ENCODE measurements at places on chromosomes 16 and 17. TPM values are rescaled to one million over a fixed set of nuclear protein-coding genes. Genes with fewer than 3 reads are reported as not detected.

Gene FSCN2
- 1.8 TPM for total RNA-seq

Gene TNFRSF17
- total RNA-seq, result not detected

Gene TP53
- total RNA-seq, result 118 TPM

Gene PRSS33
- not detected for total RNA-seq

GRCh38 chr17:42502926-42503325 is 33.1 kb upstream of the NAGLU start:
- DNase-seq, result no peak

Gene DLG4
- total RNA-seq, result 102 TPM

GRCh38 chr17:48755356-48755755 is 26.8 kb upstream of the HOXB13 start:
- no peak for DNase-seq

GRCh38 chr17:72692676-72693075 is 399.8 kb downstream of the SLC39A11 start:
- no peak for DNase-seq

DNA sequence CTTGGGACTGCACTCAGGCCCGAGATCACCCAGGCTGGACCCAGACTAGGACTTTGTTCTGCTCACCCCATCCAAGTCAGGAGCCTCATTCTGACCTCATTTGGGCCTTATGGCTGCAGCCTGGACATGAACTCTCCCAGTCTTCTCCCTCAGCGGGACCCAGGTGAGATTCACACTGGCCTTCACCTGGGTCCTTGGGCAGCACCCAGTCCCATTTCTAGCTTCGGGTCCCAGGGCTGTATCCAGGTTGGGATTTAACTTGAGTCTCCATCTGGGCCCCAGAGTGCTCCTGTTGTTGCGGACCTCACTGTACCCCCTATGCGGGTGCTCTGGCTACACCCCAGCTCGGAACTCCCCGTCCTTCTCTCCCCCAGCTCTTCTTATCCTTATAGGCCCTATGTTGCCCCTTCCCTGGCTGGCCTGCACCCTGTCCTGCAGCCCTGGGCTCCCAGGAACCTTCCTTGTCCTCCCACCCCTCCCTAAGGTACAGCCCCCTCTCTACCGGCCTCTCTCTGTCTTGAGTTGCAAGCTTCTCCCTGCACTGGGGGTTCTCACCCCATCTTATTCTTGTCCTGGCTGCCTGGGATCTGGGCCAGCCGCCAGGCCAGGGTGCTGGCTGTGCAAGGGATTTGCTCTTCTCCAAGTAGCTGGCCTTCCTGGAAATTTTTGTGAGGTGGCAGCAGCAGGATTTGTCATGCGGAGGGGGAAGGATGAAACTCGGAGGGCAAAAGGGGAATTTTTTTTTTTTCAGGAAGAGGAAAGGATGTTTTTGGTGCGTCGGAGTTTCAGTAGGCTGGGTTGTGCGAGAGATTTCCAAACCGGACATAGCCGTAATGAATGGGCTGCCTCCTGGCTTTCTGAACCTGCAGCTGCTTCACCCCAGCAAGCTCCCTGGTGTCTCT is 904 bp downstream of the MAP2K3 start:
- peak; percentile 73 for DNase-seq

GRCh38 chr16:55690841-55691240 is 35.1 kb downstream of the SLC6A2 start:
- DNase-seq, result no peak

- no peak for DNase-seq
Observed at GRCh38 chr16:57800200-57801097, 1.8 kb downstream of the KIFC3 start.

DNA sequence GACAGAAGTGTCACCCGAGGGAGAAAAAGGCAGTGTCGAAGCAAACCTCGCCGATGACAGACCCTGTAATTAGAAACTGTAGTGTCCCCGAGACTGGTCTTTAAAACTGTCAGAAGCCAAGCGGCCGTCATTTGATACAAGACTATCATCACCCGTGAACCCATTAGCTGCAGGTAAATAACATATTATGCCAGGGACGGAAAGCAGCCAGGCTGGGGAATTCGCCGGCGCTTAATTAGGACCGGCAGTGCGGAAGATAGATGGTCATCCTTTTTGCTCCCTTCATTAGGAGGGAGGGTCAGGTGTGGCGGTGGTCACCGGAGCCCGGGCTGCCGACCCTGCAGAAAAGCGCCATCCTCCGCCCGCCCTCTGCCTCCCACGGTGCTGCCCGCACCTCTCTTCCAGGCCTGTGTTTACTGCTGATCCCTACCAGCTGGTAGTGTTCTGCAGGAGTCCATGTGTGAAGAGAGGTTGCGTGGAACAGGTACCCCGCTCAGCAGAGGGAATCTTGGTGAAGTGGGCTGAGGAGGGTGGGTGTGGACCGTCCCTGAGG is 109.4 kb upstream of the GSE1 start:
- no peak for DNase-seq

Gene ALOX15B
- total RNA-seq, result not detected

- no peak for DNase-seq
Observed at GRCh38 chr17:81034168-81034777, 678 bp upstream of the BAIAP2 start.

DNA sequence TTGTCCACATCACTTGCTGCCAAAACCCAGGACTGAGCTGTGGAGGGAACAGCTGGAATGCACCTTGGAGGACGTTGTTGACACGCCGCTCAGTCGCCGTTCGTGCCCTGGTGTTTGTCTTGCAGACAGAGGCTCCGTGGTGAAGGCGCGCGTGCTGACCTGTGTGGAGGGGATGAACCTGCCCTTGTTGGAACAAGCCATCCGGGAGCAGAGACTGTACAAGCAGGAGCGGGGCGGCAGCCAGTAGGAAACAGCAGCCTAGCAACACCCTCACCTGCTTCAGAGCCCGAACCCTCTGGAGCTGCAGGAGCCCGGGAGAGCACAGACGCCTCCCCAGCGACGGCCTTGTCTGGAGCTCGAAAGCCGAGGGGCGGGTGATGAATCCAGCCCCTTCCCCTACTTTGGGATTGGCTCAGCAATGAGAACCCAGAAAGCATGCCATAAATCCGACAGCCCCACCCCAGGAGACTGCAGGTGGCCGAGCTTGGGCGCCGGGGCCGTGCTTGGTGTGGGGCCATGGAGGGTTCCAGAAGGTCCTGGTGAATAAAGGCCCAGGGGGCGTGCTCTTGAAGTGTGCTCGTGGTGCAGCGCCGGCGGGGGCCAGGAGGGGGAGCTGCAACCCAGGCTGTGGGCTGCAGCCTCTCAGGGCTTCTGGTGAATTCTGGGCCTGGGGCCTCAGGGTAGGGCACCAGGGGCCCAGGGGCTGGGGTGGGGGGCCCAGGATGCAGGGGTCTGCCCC is 470 bp upstream of the CDK3 start:
- DNase-seq, result peak; percentile 98

DNA sequence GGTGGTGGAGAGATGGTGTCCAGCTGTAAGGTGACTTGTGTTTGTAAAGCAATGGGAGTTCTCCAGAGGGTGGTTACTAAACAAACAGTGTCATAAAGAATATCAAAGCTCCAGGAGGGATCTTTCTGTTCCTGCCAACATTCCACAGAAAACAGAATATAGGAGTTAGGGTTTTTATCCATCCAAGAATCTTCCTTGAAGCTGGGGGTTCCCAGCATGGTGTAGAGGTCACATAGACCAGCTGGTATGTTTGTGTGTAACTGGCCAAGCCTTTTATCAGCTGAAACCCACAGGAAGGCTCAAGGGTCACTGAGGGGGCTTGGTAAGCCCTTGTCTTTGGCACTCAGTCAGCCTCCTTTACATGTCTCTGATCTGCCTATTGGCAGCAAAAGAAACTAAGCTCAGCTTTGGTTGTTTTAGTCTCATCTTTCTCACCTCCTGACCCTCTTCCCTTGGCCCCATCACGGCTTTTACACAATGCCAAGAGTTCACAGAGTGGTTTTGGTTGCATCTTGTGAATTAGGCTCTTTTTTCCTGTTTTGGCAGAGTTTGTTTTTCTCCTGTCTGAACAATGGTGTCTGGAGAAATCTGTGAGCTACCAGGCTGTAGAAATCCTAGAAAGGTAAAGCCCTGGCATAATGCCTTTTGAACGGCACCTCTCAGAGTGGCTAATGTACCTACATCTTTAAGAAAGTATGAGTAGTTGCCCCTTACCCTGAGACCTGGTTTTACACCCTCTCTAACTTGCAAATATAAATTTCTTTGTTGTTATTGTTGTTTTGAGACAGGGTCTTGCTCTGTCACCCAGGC is 4.6 kb downstream of the CNTD1 start:
- DNase-seq, result peak; percentile 68

- no peak for DNase-seq
Observed at GRCh38 chr17:57636985-57637665, 108.0 kb downstream of the CCDC182 start.

Gene DNASE1L2
- 1.5 TPM for total RNA-seq

Gene ARMC7
- total RNA-seq, result 27.7 TPM

Gene RASD1
- 2.5 TPM for total RNA-seq

- no peak for DNase-seq
Observed at GRCh38 chr16:15873301-15873700, 15.1 kb downstream of the CEP20 start.

DNA sequence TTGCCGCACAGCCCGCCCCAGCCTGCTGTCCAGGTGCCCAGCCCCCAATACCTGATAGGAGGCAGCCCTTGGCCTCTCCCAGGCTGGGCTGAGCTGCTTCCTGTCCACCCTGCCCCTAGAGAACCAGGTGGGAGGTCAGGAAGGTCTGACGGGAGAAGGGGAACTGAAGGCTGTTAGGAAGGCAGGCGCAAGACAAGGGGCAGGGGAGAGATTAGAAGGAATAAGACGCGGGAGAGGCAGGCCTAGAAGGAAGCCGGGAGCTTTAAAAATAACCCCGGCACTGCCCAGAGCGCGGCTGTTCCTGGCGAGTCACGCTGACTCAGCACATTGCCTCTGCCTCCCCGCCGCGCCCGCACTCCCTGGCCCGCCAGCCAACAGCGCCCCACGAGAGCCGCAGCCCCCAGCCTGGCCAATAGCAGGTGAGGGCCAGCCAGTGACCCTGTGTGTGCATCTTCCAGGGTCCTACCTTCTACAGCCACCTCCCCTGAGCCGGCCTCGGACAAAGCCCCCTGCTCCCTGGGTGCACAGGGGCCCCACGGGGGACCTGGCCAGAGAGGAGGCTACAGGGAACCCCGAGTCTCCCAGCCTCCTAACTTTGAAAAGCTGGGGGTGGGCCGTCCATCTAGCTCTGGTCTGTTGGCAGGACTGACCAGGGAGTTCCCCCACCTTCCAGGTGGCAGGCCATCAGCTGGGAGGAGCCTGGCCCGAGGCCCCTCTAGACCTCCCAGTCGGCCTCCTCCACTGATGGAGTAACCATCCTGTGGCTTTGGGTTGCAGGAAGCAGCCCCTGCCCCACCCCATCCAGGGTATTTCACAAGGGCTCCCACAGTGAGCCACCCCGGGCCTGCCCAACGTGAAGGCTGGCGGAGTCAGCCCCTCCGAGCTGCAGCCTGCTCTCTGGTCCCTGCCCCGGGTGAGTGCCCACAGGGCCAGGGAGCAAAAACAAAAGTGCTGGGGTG is 4.0 kb downstream of the MAFG start:
- DNase-seq, result peak; percentile 94

GRCh38 chr17:57260325-57261083 is 4.2 kb downstream of the MSI2 start:
- DNase-seq, result peak; percentile 22

DNA sequence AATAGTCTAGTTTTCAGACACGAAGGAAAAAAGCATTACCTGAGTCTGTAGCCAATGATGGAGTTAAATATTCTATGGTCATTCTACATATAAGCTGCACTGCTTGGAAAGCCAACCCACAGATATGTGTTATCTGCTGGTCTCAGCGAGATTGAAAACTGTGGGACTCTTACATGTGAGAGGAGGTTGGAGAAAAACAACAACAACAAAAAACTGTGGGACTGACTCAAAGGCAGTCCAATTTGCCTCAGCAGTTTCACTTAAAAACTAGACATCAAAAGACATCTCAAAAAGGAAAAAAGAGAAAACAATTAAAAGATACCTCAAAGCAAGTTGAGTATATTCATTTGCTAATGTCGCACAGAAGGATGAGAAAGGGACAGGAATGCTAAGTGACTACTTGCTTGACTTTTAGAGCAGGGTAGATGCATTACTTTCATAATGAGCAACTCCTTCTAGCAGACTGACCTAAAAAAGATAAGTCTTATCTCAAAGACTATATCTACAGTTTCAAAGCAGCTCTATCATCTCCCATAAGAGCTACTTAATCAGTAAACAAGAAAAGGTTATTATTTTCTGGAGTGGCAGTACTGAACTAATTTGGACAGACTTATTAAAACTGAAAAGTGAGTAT is 35.5 kb upstream of the ITGA2B start:
- DNase-seq, result no peak

DNA sequence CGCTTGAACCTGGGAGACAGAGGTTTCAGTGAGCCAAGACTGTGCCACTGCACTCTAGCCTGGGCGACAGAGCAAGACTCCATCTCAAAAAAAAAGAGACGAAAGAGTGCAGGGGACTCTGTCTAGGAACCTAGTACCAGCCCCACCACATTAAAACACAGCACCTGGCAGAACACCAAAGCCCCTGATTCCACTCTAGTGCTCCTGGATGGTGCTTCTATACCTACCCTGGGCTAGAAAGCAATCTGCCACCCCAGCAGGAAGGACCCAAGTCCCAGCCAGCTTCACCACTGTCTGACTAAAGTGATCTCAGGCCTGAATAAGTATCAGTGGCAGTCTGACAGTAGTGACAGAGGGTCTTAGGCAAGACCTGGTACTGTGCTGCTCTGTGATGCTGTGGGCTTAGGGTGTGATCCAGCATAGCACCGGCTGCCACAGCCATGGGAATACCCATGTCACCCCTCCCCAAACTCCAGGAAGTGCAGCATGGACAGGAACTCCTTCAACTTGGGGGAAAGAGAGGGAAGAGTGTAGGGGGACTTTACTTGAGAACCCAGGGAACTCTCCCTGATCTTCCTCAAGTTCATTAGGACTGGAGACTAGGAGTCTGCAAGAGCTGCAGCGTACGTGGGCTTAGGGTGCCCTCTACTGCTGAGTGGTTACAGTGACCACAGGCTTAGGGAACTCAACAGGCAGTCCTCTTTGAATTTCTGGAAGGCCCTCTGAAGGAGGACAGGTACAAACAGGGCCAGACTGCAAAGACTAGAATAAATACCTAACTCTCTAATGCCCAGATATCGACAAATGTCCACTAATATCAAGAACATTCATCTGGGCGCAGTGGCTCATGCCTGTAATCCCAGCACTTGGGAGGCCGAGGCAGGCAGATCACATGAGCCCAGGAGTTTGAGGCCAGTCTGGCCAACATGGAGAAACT is 30.0 kb upstream of the RNF43 start:
- DNase-seq, result peak; percentile 97

GRCh38 chr17:14197057-14197456 is 39.6 kb downstream of the CDRT15 start:
- no peak for DNase-seq

Measured in endodermal cell (in vitro differentiated cells).